GF-D8 (cell line): ENCODE measurements at places on chromosomes 11 and 22.

DNA sequence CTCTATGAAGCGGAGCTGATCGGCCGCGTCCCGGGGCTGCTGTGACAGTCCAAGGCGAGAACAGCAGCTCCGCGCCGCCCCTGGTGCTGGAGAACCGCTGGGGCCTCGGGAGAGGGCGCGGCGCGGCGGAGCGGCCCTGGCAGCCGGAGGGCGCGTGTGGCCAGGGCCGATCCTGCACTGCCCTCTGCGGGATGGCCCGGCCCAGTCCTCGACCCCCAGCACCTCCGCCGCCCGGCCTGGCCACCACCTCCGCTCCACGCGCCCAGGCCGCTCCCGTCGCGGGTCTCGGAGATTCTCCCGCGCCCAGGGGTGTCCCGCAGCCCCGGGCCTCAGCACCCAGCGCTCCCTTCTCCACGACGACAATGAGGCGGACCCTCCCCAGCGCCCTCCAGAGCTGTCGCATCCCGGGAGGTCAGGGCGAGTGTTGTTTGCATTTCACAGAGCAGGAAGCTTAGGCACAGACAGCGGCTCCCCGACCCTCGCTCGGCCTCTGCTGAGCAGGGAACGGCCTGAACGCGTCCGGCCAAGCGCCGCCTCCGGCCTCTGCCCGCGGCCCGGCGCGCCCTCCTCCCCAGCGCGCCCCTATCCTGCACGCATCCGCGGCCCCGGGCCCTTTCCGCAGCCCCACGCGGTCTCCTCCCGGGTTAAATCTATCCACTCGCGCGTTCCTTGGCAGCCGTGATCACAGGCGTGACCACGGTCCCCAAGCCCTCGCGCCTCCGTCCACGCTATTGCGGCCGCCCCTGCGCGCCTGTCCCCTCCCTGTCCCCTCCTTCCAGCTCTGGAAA is 109.7 kb downstream of the WNT7B start:
- no peak for DNase-seq

GRCh38 chr11:71116693-71117040 is 135.7 kb downstream of the SHANK2 start:
- DNase-seq = no peak

DNA sequence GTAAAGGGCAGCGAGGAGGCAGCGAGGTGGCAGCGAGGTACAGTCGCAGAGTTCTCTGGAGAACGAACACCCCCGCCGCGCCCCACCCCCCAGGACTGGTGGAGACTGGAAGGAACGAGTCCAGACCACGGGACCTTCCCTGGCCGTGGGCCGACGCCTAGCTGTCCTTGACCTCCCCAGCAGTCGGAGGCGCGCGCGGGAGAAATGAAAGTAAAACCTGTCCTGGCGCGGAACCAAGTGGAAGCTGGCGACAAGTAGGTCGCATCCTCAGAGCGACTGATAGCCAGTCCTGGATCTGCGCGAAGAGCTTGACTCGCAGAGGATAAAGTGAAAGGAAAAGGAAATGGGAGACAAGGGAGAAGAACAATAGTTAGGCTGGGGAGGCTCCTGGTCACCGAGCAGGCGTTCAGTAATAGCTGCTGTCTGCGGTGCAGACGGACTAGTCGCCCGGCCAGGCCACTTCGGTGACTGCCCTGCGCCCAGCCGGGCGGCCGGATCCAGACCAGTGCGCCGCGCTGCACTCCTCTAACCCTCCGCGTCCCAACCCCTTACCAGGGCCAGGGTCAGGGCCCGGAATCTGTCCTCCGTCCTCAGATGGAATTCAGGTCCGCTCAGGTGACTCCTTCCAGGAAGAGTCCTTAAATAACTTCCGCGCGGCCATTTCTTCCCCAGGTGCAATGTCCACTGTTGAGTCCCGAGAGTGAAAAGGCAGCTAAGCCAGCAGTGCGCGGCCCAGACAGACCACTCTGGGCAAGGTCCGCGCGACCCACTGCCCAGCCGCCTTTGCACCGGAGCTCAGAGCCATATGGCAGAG is 1.9 kb upstream of the ADM start:
- no peak for DNase-seq

- DNase-seq = no peak
These were observed 8.7 kb downstream of the SPTBN2 start for GRCh38 chr11:66720223-66720898.

DNA sequence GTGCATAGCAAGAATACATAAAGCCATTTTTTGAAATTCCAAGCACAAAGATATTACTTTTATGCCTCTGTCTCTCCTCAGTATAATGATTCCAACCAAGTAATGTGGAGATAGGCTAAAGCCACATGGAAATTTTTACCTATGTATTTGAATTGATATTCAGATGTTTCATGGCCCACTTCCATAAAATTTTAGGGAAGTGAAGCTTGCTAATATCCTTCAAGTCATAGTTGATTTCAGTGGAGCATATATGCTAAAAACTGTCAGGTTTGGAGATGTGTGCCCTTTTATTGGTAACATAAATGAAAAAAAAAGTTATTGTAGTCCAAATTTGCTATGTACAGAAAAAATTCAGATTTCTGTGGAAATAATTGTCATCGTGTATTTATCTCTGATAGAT is 12.3 kb downstream of the MS4A4E start:
- DNase-seq = no peak

DNA sequence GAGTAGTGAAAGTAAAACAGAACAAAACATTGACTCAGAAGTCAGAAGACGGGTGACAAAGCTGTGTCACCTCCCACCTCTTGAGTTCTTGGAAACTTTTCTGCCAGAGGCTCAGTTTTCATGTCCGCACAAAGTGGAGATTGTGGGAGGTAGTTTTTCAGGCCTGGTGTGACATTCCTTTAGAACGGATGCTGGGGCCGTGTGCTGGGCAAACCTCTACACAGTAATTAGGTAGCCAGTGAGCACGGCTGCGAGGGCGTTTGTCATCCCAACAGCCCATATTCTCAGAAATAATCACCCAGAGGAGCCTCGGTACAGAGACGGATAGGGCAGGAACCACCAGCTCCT is 1054.4 kb downstream of the TBC1D22A start:
- DNase-seq = no peak

GRCh38 chr11:94201004-94201465 is 72.4 kb downstream of the PANX1 start:
- DNase-seq = no peak

DNA sequence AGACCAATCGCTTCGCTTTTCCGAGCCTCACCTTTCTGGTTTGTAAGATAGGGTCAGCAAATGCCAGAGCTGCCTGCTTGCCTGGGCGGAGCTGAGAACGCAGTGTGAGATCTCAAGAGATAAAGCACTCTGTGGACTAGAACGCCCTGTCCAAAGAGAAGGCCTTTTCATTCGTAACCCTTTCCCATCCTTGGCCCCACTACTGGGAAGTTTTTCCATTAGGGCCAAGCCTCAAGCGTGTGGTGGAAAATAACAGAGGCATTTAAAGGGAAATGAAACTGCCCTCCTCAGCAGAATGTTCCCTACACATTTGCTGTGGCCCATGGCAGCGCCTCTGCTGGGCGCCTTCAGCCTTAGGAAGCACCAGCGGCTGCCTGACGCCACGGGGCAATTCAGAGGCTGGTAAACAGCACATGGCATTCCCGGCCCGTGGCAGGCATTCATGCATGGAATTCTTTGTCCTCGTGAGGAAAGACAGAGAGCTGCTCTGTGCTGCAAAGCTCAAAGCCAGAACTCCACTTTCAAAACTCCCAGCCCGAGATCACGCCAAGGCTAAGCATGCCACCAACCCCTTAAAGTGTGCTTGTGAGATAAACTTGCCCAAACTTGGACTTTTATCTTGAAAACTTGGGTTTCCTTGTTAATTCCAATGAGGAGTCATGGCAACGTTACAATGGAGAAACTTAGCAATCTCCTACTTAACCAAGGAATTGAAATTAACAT is 38.1 kb downstream of the AHNAK start:
- DNase-seq = no peak

GRCh38 chr11:33021937-33022336 is 6.3 kb downstream of the DEPDC7 start:
- DNase-seq = no peak

GRCh38 chr11:46047520-46047919 is 73.7 kb downstream of the PHF21A start:
- DNase-seq = no peak

DNA sequence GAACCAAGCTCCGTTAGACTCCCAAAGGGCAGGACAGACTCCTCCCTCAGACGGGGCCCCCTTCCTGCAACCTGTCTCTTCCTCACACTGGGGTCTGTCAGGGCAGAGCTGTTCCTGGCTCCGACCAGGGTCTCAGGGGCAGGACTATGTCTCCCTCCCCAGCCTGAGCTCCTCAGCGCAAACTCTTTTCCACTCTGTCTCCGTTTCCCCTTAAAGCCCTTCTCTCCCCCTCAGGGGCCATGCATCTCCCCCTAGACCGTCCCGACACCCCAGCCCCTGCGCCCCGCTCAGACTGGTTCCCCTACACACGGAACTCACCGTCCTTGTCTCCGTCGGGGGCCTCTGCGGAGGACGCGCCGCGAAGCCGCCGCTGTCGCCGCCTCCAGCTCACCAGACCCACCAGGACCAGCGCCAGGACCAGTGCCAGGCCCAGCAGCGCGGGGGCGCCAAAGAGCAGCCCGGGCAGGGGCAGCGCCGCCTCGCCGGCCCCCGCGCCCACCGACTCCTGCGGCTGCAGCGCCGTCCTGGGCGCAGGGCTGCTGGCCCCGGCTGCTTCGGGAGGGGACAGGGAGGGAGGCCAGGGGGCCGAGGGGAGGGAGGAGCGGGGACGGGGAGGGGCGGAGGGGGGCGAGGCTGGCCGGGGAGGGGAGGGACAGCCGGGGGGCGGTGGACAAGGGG is 684 bp downstream of the TNFRSF13C start:
- no peak for DNase-seq

DNA sequence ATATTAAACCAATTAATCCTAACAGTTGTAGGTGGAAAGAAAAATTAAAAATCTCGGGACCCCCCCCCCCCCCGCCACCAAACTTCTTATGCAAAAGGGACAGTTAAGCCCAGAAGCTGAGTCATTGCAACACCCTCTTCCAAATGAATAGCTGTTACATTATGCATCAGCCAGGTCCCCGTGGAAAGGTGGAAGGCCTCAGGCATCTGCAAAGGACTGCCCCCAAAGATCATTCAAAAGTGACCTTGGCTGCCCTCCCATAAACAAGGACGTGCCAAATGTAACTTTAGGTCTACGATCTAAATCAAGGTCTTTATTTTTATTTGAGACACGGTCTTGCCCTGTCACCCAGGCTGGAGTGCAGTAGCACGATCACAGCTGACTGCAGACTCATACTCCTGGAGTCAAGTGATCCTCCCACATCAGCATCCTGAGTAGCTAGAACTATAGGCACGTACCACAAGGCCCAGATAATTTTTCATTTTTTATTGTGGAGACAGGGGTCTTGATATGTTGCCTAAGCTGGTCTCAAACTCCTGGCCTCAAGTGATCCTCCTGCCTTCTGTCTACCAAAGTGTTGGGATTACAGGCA is 22.8 kb downstream of the SYN3 start:
- no peak for DNase-seq

DNA sequence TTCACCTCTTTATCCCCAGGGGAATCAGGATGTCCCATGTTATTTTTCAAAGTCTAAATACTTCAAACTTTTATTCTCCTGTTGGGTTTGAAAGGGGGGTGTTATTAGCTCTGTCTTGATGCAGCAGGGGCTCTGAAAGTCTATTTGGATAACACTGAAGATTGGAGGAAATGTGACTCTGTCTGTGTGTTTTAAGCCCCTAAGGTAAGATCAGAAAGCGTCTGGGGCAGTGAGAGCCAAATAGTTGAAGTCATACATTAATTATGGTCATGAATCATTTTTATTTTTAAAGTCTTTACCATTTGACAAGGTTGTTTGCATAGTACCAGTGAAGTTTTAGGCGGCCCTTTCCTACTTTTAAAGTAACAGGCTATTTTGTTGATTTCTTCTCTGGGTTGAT is 139.0 kb downstream of the UVRAG start:
- DNase-seq = no peak

GRCh38 chr11:5736396-5736795 is at the start of gene OR56B1:
TSS of gene OR56B1 (plus strand) at chr11:5736448. CDS start at chr11:5736517, 69 bp downstream.
- DNase-seq = no peak

GRCh38 chr11:8581300-8581699 is 12.7 kb downstream of the STK33 start:
- DNase-seq = no peak

DNA sequence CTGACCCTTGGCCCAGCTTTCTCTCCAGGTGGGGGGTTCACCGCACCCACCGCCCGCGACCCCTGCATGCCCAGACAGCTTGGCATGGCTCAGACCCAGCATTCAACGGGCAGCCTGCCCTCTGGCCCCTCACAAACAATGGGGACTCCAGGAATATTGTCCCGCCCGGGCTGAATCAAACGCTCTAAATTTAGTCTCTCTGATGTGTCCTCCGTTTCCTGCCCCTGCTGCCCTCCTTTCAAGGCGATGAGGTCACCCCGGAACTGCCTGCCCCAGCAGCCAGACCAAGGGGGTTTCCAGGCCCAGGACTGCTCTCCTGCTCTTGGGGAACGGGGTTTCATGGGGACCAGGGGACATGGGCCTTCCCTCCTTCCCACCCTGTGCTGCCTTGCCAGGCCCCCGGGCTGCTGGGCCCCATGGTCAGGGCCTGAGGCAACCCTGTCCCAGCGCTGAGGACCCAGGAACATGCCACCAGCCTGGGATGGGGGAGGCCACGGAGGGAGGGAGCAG is 10.1 kb upstream of the PDGFB start:
- DNase-seq = no peak

- no peak for DNase-seq
These were observed 8.6 kb upstream of the GNAZ start for GRCh38 chr22:23061471-23062280.

- DNase-seq = no peak
These were observed 7.8 kb downstream of the MRGPRF start for GRCh38 chr11:69005183-69005630.

GRCh38 chr11:8930456-8931175 is 2.1 kb downstream of the C11orf16 start:
- no peak for DNase-seq

GRCh38 chr11:63917692-63918506 is 935 bp upstream of the RCOR2 start:
- no peak for DNase-seq

GRCh38 chr11:68940651-68941323 is 37.1 kb downstream of the IGHMBP2 start:
- no peak for DNase-seq

DNA sequence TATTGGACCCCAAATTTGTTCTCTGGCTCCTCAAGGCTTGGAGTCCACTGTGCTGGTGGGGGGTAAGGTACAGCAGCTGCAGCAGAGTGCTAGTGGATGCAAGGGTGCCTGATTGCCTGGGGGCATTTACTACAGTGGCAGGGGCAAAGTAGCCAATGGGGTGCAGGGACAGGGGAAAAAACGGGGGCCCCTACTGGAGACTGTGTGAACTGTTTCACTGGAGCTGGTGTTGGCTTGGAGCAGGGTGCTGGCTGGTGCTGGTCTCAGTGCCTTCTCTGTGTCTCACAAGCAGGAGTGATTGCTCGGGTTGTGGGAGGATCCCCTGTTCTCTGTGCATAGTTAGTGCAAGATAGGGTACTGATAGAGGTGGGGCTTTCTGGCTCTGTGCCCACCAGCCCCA is 935.9 kb downstream of the JRKL start:
- no peak for DNase-seq

- DNase-seq = no peak
These were observed 9.8 kb upstream of the TBX1 start for GRCh38 chr22:19750507-19751490.
